H1 (cell line): ENCODE measurements at places on chromosomes 1 and 21. TPM values are rescaled to one million over a fixed set of nuclear protein-coding genes. Genes with fewer than 3 reads are reported as not detected.

- no peaks in the 10 kb centered on the region for H3K4me1 ChIP-seq
- DNase-seq, result no peak
- no peaks in the 10 kb centered on the region for H3K36me3 ChIP-seq
- no peak overlapping the region for H3K4me3 ChIP-seq
- H3K27ac ChIP-seq, result no peak overlapping the region
These were observed 59.0 kb downstream of the TSEN15 start for GRCh38 chr1:184110272-184111204.

LCE1A gene
- not detected in 2 replicates for total RNA-seq

BATF3 gene
- 6.3 and 7.3 TPM in 2 replicates for total RNA-seq

MRTO4 gene
- total RNA-seq, result 54.5 and 64.3 TPM in 2 replicates

DNA sequence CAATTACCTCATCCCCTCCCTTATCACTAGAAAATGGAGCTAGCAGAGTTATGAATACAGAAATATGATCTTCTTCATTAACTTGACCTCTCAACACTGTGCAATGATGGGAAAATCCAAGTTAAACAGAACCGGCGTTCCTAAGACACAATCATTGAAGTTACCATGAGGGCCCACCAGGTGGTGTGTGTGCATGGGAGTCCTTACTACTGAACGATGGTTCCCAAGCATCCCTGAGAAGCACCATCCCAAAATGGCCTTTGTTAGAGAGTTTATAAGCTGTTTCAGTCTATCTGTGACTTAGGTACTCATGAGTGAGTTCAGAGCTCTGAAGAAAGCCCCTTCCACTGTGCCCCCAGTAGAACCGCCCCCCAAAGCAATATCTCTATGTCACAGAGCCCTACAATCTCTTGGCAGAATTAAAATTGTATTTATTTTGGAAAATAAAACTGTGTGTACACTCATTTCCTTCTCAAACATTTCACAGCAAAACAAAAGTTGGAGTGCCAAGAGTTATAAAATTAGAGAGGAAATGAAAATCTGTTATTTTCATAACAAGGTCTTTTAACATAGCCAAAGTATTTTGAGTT is 56.8 kb downstream of the PLD5 start:
- no peaks in the 10 kb centered on the region for H3K4me1 ChIP-seq
- H3K27me3 ChIP-seq, result no peaks in the 10 kb centered on the region
- no peak overlapping the region for H3K27ac ChIP-seq
- peak; percentile 66 for DNase-seq

GRCh38 chr1:58888833-58889232 is 105.0 kb upstream of the JUN start:
- H3K4me3 ChIP-seq, result no peak overlapping the region
- no peaks in the 10 kb centered on the region for H3K27me3 ChIP-seq
- H3K36me3 ChIP-seq, result no peaks in the 10 kb centered on the region
- DNase-seq, result no peak
- no peaks in the 10 kb centered on the region for H3K4me1 ChIP-seq

OLIG2 gene
- 0.11 TPM in 1 of 2 replicates, not detected in the other for total RNA-seq

- H3K36me3 ChIP-seq, result no peaks in the 10 kb centered on the region
- DNase-seq, result no peak
- no peak overlapping the region for H3K27ac ChIP-seq
- no peaks in the 10 kb centered on the region for H3K27me3 ChIP-seq
- H3K4me1 ChIP-seq, result no peaks in the 10 kb centered on the region
- no peak overlapping the region for H3K4me3 ChIP-seq
These were observed 113.2 kb upstream of the CYYR1 start for GRCh38 chr21:26686278-26686677.

GRCh38 chr1:22089787-22090186 is 37.3 kb downstream of the CDC42 start:
- no peak for DNase-seq
- no peaks in the 10 kb centered on the region; the same call in 1 of the 2 replicates for H3K36me3 ChIP-seq
- no peak overlapping the region for H3K4me3 ChIP-seq
- peaks cover 24% of the 10 kb centered on the region; the same call in 1 of the 2 replicates for H3K4me1 ChIP-seq
- no peaks in the 10 kb centered on the region for H3K27me3 ChIP-seq
- no peak overlapping the region for H3K27ac ChIP-seq
